ENCODE measurements at places on chromosomes 5 and 9.

DNA sequence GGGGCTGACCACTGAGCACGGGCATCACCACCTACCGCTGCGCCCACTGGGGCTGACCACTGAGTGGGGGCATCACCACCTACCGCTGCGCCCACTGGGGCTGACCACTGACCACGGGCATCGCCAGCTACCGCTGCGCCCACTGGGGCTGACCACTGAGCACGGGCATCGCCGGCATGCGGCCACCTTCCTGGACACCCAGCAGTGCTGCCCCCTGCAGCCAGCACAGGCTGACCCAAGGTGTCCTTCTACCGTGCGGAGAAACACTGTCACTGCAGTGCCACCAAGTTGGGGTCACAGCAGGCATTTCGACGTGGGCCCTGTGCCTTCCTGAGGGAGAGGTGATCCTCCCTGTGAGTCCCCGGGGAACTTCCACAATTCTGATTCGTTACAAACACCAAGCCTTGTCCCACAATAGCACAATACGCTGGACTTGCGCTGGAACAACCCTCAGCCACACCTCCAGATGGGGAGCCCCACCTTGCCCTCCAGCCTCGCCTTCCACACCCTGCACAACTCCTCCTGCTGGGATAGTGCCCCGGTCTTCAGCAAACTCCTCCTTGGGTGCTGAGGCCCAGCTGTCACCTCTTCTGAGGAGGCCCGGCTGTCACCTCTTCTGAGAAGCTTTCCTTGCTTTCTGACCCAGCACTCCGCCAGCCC is 90.3 kb upstream of the SARDH start:
- no peak for DNase-seq

DNA sequence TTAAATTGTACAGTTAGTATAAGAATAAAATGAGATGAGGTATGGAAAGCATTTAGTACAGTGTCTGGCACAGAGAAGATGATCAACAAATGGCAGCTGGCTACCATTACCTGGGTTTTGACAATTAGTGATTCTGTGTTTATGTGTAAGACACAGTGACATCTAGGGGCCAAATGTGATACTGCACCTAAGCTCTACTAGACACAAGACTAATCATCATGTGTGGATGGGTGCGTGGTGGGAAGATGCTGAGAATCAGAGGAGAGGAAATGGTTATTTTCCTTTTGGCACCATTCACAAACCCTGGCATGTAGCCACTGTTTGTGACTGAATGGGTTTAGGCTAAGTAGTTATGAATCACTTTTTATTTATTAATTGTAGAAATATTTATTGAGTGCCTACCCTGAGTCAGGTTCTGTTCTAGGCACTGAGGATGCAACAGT is 109.8 kb upstream of the TBC1D2 start:
- DNase-seq, result peak; percentile 28

GRCh38 chr5:132466433-132467286 is 23.9 kb downstream of the IRF1 start:
- peak; percentile 76 for DNase-seq

- DNase-seq, result no peak
Observed at GRCh38 chr9:96501633-96502538, 51.9 kb downstream of the HABP4 start.

DNA sequence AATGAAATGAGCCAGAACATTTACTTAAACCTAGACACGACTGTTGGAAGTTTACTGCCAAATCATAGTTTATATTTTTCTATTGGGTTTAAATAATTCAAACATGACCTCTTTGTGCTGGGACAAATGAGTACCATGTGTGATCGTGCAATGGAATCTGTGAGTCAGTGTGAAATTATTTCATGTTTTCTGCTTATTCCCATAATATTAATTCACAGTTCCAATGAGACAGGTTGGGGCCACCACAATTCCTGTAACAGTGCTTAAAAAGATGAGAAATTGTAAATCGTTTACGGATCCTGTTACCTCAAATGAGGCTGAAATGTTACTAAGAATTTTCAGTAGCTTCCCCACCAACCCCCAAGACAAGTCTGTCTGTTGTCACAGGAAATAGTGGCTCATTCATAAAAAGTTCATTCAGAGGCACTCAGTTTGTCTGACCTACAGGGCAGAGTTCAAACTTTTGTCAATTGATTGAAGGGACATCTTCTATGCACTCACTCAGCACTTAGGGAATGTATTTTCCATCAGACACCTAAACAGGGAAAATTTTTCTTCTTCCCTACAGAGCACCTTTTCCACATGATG is 563.9 kb upstream of the ADAMTS16 start:
- DNase-seq, result peak; percentile 57

DNA sequence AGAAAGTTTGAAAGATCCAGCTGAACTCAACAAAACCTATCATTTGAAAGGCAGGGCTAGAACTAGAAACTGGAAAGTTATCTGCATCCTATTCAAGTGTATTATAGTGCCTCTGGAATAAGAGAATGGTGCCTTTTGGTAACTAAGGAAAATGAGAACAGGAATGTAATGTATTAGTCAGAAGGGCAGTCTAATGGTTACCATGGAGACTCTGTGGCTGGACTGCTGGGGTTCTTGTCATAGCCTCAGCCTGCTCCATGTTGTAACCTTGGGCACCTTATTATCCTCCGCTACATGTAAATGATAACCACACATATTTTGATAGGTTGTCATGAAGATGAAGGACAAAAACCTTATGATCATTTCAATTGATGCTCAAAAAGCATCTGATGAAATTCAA is 24.6 kb upstream of the IFNB1 start:
- peak; percentile 42 for DNase-seq

DNA sequence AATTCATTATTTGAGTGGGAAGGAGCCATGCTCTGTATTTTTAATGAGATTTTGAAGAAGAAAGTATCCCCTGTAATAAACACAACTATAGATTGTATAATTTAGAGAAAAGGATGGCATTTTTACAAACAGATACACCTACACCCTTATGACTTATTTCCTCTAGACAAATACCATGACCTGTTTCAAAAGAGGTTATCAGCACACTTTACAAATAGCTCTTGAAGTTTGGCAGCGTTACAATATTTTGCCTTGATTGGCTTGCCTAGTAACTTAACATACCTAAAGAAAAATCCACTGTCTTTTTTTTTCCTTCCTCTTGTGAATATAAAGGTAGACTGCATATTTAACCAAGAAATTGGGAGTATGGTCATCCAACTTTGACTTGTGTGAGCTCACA is 28.5 kb upstream of the CETN3 start:
- DNase-seq, result no peak

DNA sequence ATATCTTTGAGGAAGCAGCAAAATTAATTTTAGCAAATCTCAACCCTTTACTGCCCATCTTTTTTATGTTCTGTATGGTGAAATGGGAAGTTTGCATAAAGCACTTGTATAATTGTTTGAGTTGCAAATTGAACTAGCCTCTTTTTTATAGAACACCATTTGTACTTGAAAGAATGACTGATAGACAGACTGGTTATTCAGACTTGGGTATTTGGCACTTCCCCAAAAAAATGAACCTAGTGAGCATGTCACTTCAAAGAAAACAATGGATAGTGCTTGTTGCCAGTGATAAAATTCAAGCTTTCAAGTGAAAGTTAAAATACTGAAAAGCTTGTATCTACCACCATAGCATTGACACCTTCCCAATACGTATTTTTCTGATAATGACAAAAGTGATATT is 115.8 kb downstream of the ERCC6L2 start:
- DNase-seq, result no peak

DNA sequence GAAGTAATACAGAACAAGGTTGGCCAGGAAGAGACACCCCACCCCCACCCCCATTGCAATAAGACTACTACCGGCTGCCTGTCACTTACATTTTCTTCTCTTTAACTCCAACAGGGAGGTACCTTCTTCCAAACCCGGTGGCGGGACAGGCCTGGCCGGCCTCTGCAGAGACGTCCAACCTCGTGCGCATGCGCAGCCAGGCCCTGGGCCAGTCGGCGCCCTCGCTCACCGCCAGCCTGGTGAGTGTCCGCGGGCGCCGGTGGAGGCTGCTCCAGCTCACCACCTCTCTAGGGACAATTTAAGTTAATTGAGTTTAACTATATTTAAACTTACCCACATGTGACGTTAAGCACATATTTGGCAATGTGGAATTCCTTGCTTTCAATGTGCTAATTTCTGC is 192.4 kb downstream of the MAST4 start:
- DNase-seq, result no peak
